ENCODE measurements at places on chromosomes 1 and 21.

DNA sequence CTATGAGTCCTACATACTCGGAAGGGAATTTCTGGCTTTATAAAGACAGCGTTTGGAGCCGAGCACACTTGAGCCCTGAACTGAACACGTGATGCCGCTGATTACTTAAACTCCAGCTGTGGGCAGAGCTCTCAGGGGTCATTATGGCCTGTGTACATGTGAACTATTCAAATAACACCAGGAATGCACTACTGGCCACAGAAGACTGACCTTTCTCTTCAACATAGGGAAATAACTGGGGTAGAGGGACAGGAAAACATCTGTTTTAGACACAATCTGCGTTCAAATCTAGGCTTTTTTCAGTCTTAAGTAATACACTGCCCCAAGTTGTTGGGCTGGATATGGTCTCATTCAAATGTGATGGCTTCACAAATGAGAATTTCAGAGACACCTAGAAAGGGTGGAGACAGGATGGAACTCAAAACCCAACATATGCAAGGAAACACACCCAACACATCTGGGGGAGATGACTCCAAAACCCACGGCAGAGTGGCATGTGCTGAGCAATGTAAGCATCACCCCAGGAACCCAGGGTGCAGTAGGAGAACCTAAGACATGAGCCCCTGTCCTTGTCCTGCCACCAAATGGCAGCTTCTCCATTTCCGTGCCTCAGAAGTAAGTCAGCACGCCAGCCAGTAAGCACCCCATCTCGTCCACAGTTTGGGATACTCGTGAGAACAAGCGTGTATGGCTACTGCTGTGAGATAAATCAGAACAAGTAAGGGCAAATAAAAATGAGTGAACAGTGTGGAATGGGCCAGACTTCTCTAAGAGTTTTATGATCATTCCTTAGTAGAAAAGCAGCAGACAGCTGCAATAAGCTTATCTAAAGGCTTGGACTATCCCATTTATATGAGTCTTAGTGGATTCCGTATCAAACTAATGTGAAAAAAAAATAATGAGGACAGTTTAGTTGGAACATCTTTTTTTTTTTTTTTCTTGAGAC lies 24.9 kb downstream of the NID1 start:
- no peak for DNase-seq

DNA sequence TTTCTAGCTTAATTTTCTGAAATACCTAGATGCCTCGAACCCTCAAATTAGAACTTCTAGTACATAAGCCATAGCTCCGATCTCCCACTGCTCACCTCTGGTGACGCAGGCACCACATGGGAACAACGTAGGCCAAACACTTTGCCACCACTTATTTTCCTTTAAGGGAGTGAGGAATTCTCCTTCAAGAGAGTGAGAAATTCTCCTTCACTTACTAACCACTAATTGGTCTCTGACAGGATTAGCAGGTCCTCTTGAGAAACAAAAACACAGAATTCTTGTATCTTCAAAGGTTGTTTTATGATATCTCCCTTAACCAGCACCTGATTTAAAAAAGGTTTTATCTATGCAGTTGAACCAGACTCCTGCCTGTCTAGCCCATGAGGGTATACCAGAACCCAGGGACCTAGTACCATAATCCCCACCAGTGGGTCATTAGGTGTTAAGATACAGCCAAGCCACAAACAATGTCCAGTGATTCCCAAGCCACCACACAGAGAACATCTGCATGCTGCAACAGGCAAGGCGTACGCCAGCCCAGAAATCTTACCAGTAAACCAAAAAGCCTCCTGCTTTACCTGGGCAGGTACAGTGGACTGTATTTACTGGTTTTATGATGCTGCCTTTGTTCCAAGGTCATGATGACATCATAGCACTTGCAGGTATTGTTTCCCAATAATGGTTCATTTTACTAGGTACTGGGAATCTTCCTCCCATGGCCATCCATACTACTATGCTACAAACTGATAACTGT lies 20.3 kb upstream of the CXADR start:
- no peak for DNase-seq

DNA sequence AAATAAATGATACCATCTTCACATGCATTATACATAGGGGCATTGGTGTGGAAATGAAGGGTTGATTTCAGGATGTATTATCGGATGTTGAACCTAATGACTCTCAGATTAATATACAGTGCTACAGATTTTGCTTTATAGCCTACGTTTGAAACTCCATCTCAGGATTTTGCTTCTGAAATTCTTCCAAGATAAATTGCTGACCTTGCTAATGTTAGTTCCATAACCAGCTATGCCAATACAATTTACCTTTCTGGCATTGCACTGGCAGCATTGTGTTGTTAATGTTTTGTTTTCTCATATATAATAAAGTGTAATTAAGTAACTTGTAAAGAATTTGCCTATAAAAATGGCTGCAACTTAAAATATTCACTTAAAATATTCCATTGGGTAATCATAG lies 350.1 kb downstream of the CHRM3 start:
- DNase-seq = no peak

DNA sequence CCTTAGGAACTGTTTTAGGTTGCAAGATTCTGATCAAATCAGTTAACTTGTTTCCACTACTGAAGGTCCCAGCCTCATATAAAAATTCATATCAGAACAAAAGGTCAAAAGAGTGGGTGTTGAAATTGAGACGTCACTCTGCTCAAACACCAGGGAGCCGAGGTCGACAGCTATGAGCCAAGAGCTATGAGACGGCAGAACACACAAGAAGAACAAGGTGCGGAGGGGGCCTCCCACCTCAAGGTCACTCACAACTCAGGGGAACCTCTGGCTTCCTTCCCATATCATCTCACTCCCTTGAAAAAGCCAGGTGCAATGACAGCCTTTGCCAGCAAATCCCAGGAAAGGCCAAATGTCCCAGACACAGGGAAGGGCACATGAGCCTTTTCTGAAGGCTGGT lies 749 bp downstream of the SEC16B start:
- no peak for DNase-seq

DNA sequence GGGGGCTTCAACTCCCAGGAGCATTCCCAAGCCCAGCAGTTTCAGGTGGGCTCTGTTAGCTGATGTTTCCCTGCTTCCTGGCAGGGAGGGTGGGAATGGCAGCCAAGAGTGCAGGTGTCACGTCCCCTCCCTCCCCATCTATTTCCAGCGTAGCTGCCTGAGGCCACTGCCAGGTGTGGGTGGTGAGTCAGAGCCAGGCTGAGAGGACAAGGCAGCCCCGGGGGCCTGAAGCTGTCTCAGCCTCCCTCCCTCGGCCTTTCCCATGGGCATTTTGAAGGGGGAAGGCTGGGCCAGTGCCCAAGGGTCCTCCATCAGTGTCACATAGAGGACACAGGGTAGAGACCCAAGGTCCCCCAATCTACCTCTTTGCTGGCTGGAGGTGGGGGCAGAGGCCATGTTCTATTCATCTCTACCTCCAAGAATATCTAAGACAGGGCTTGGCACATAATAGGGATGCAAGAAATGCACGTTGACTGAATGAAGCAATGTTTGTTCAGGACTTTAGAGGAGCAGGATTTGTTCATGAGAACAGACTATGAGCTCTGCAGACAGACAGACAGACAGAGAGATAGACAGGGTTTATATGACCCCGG lies 34.4 kb upstream of the ID3 start:
- no peak for DNase-seq

GRCh38 chr1:207651583-207651982 lies 6.7 kb downstream of the CR1L start:
- no peak for DNase-seq

DNA sequence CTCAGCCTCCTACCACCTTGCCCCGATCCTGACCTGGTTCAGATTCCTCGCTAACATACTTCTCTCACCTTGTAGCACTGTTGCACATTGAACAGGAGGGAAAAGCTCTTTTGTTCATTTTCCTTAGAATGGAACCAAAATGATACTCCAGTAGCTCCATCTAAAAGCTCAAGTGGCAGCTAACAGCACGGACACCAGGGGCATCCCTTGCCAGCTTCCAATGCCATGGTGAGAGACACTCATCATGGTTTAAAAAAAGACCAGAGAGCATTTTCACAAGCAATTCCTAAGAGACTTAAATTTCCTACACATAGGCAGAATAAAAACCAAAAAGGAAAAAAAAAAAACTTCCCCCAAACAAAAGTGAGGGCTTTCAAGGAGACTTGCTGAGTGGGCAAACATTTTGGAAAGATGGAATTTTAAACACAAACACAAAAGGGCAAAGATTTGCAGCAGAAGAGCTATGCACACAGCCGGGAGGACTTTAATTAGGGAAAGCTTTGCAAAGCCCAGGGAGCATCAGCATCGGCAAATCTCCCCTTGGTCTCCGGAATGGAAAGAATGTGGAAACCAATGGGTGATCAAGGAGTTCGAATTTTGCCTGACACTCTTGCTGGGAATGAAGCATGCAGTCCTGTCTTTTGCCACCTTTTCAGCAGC lies 84.3 kb downstream of the CAPZB start:
- no peak for DNase-seq

- no peak for DNase-seq
Observed at GRCh38 chr1:204889681-204890383, 19.2 kb downstream of the NFASC start.

DNA sequence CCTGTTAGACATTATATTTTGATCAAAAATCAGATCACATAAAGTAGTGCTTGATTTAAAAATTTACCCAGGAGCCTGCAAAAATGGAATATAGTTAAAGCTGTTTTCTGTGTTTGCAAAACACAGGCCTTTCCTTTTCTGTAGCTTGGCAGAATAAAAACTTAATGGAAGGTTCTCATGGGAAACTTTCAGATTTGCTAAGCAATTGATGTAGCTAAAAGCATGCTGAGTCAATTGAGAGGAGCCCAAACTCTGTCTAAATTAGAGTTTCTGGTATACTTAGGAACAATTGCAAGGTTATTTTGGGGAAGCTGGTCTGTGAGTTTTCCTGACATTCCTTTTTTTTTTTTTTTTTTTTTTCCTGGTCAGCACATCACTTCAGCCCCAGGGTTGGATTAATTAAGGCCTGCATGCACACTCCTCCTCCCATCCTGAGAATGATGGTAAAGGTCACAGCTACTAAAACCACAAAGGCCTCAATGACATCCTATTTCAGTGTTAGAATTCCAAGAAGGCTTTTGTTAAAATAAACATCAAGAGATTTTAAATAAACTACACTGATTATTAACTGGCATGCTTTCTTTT lies 608.7 kb downstream of the PLPP3 start:
- no peak for DNase-seq

DNA sequence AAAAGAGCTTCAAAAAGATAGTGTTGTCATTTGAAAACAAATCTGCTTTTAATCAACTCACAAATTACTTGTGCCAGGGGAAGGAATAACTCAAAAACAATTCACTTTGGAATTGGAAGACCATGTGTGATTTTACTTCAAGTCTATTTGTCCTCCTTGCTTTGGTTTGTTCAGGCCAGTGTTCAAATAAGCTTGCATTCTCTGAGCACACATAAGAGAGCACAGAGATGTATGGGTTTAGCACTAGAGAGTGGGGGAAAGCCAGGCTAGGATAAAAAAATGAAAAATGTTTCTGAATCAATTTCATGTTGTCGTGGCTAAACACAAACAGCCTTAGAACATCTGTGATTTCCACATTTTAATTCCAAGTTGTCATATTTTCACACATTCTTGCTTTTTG lies 325.7 kb upstream of the LYPLAL1 start:
- DNase-seq = no peak

- no peak for DNase-seq
Observed at GRCh38 chr1:70790232-70790923, 257.2 kb downstream of the PTGER3 start.

- no peak for DNase-seq
Observed at GRCh38 chr1:73998348-73998959, 199.5 kb downstream of the LRRIQ3 start.
